ENCODE measurements at places on chromosomes 4 and X. TPM values are rescaled to one million over a fixed set of nuclear protein-coding genes. Genes with fewer than 3 reads are reported as not detected.

GRCh38 chr4:71460371-71460770 is 121.6 kb downstream of the SLC4A4 start:
- no peak for DNase-seq

DNA sequence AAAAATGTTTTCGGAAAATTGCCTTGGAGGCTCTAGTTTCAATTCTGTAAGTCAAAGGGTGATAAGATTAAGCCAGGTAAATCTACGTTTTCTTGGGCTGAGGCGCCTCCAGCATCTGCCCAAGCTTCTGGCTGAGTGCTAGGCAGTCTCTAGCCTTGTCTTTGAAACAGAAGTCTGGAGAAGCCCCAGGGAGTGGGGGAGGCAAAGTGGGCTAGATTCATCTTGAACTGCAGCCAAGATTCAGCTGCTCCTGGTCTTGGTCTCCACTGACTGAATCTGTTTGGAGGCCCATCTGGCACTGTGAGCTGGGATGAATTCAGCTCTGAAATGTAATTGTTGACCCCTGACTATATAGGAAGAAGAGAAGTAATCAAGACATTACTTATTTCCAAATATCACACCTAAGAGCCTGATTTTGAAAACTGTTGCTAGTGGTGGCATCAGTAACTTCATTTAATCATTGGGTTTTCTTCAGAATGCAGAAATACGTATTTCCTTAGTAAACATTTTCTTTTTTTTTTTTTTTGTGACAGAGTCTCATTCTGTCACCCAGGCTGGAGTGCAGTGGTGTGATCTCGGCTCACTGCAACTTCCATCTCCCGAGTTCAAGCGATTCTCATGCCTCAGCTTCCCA is 187.3 kb upstream of the LEF1 start:
- no peak for DNase-seq

DNA sequence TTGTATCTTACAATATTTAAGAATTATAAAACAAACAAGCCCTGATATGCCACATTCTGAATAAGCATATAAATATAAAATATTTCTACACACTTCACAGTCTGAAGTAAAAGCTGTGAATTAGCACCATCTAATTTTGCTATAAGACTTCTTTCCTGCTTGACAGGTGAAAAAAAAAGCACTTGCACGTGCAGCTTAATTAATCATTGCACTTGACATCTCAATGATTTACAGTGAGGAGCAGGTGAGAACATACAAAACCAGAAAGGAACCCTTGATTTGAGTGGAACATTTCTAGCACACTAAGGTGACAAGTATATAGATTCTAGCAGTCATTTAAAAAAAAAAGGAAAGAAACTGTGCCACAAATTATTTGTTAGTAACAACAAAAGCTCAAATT is 47.9 kb downstream of the CHIC2 start:
- no peak for DNase-seq

DNA sequence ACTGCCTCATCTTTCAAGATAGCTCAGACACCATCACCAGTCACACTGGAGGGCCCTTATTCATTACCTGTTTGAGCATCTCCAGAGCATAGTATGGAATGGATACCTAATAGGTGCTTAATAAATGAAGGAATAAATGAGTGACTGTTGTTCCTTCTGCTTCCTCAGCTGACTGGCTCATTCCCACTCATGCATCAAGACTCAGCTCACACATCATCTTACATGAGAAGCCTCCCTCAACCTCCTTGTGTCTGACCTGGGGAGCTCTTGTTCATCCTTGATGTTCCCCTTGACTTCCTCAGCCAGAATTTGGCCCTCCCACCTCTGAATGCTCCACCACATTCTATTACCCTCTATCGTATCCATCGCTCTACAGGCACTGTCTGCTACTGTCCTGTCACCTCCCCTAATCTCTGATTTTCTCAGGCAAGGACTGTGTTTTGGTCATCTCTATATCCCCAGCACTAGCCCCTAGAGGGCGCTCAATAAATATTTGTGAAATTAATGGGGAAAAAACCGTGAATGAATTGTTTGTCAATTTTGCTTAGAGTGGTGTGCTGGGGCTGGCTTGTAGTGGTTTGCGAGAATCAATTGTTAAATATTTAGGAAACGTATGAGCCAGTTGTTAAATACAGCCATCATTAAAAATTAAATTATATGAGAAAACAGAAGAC is 88.3 kb downstream of the NHSL2 start:
- DNase-seq, result peak; percentile 70

GRCh38 chr4:169756971-169757574 is 671 bp downstream of the HPF1 start:
- peak; percentile 78 for DNase-seq

Gene CXXC4
- 3.0 TPM for total RNA-seq

All from GM23338 (cell line).